Endothelial cell (in vitro differentiated cells): ENCODE measurements at places on chromosomes 6 and 20. TPM values are rescaled to one million over a fixed set of nuclear protein-coding genes. Genes with fewer than 3 reads are reported as not detected.

The FOXS1 gene
- total RNA-seq = 9.6 TPM

GRCh38 chr6:156283091-156283490 is 494.1 kb upstream of the ARID1B start:
- no peak for DNase-seq

GRCh38 chr6:140105857-140106256 is 731.4 kb upstream of the CITED2 start:
- DNase-seq = no peak

DNA sequence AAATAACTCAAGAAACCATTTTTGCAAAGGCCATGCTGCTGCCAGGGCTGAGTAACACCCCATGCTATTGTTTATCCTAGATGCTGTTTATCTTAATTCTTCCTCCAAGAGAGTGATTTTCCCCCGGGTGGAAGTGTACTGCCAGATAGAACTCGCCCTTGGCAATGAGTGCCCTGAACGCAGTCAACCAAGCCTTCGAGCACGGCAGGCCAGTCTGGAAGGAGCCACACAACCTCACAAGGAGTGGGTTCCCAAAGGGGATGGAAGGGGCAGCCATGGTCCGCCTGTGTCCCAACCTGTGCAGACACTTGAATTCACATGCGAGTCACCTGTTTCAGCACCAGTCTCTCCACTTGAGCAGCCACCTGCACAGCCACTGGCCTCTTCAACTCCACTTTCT is 31.9 kb downstream of the PNPLA1 start:
- DNase-seq = no peak

DNA sequence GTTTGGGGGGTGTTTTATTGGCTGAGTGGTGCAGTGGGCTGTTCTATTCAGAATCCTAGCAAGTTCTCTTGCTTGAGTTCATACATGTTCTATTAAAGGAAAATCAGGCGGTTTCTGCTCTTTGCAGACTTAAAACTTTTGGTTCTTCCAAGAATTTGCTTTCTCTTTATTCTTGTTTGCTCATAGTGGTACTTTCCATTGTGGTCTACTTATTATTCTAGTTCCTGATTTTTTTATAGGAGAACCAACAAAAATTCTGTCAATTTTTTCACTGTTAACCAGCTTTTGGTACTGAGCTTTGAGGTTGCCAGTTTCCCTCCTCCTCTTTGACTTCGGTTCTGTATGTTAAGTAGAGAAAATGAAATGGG is 6.7 kb downstream of the AFDN start:
- no peak for DNase-seq

GRCh38 chr6:156449569-156449968 is 327.6 kb upstream of the ARID1B start:
- DNase-seq = no peak

- no peak for DNase-seq
These were observed 269.6 kb downstream of the CD109 start for GRCh38 chr6:73965539-73966029.

The KCNK5 gene
- total RNA-seq = 9.8 TPM

DNA sequence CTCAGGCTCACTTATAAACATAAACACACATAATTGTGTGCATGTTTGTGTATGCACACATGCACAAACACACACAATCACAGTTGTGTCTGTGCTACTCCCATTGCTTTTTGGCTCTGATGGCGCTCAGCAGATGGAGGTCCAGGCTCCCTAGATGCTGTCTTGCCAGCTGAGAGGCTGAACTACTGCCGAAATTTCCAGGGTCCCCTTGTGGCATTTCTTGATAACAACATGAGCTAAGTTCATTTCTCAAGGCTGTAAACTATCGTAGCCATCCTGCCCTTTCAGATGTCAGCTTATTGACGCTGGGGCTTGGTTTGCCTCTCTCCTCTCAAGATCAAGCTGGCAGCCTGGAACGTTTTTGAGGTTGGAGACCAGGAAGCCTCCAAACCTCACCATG is 313.9 kb upstream of the RNF24 start:
- no peak for DNase-seq

DNA sequence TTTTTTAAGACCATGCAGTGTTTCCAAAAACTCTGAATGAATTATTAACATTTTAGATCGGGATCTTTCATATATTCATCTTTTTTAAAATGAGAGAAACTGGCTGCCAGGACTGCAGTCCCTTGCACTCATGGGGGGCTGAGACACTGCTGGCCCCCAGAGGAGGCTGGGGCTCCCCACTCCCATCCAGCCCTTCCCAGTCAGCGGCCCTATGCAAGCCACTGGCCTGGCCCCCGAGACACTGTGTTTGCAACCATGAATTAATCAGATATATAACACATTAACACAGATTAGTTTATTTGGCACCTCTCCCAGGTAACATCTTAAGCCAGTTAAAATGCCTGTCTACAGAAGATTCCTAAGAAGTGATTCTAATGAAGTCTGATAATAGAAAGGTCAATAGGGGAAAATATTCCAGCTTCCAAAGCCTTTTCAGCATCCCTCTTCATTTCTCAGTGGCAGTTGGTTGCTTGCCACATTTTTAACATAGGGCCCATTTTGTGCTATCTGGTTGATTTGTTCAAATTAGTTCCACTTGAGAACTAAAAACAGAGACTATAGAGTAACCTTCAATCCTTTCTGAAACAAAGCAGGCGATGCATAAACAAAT is 184.4 kb upstream of the FBXL4 start:
- no peak for DNase-seq

- no peak for DNase-seq
These were observed 150.0 kb upstream of the HDDC2 start for GRCh38 chr6:125451750-125452149.

- no peak for DNase-seq
These were observed 26.2 kb downstream of the ATXN1 start for GRCh38 chr6:16735014-16735413.

- DNase-seq = no peak
These were observed 45.6 kb upstream of the AKIRIN2 start for GRCh38 chr6:87747646-87748045.

DNA sequence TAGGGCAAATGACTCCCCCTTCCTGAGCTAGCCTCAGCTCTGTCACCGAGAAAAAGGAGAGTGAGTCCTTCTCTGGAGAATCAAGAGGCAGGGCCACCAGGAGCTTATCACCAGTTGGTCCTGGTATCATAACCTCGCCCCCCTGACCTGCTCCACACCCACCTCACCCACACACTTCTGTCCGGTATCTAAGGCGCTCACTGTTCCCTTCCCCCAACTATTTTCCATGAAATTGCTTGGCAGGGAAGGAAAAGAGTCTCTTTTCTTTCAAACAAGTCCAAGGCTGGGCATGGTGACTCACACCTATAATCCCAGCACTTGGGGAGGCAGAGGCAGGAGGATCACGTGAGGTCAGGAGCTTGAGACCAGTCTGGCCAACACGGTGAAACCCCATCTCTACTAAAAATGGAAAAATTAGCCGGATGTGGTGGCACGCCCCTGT is 77.6 kb downstream of the ZMYND8 start:
- DNase-seq = no peak

GRCh38 chr6:133340557-133340956 is 99.4 kb downstream of the EYA4 start:
- DNase-seq = no peak
